ENCODE measurements at places on chromosomes 1 and 21.

DNA sequence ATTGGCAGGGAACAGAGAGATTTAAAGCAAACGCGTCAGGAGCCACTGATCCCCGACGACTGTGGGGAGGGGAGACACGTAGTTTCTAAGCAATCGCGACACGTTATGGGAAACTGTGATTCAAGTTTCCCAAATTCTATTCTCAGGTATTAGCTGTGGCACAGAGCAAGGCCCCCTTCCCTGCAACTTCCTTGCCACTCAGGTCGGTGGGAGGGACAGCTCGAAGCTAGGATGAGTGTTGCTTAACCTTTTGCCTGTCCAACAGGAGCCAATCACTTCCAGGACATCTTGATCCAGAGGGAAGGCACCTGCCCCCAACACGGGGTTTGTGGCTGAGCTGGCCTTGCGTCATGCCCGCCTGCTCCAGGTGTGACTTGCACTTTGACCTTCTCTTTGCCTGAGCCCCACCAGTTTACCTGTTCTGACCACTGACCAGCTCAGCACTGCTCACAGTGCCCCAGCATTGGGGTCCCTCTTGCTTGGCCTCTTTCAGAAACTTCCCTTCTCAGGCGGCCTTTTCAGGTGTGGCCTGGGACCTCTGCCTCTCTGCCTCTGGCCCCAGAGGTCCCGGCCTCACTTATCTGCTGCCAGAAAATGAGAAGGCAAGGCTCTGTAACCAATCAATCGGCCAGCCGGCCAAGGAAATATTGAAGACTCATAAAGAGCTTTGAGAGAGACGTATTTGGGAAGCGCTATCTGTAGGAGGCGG lies 24.6 kb downstream of the TEX35 start:
- no peaks in the 10 kb centered on the region for H3K36me3 ChIP-seq
- no peak overlapping the region for H3K4me3 ChIP-seq
- H3K27ac ChIP-seq = peak overlapping the region; percentile 27
- DNase-seq = peak; percentile 55
- H3K4me1 ChIP-seq = peaks cover 28% of the 10 kb centered on the region

GRCh38 chr1:14141656-14142055 lies 441.7 kb downstream of the PRDM2 start:
- no peaks in the 10 kb centered on the region for H3K27me3 ChIP-seq
- DNase-seq = no peak
- peaks cover 8% of the 10 kb centered on the region for H3K4me1 ChIP-seq
- H3K4me3 ChIP-seq = no peak overlapping the region

GRCh38 chr21:45525910-45526306 lies 16.3 kb downstream of the SLC19A1 start:
- no peaks in the 10 kb centered on the region for H3K36me3 ChIP-seq
- peaks cover 10% of the 10 kb centered on the region for H3K4me1 ChIP-seq
- H3K4me3 ChIP-seq = no peak overlapping the region
- no peaks in the 10 kb centered on the region for H3K27me3 ChIP-seq

DNA sequence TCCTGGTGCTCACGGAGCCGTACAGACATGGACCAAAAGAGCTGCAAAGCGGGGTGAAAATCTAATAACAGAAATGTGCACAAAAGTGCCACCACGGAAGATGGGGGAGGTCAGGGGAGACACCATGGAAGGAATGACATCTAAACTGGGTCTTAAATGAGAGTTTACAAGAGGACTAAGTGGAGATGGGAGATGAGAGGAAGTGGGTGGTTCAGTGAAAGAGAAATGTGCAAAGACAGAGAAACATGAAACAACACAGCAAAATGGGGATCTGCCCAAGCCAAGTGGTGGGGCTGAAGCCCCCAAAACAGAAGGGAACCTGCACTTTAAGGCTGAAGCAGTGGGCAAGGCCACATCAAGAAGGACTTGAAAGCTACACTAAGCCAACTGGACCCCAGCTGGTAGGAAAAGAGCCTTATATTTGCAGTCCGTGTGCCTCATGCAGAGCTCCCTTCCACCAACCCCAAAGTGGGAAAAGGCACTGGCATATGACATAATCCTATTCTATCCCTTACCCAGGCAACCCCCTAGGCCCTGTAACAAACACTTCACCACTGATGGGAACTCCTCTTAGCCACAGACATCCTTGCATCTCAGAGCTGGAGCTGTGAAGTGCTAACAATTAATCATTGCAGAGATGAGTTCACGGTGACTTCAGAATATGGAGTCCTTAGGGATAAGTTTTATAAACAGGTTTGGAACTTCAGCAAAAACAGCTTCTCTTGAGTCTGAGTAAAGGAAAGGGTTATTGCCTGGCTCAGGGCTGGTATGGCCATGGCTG lies 198.6 kb upstream of the EDN2 start:
- no peak overlapping the region for H3K4me3 ChIP-seq
- no peak for DNase-seq
- H3K4me1 ChIP-seq = no peaks in the 10 kb centered on the region
- H3K27me3 ChIP-seq = no peaks in the 10 kb centered on the region
- H3K36me3 ChIP-seq = no peaks in the 10 kb centered on the region

DNA sequence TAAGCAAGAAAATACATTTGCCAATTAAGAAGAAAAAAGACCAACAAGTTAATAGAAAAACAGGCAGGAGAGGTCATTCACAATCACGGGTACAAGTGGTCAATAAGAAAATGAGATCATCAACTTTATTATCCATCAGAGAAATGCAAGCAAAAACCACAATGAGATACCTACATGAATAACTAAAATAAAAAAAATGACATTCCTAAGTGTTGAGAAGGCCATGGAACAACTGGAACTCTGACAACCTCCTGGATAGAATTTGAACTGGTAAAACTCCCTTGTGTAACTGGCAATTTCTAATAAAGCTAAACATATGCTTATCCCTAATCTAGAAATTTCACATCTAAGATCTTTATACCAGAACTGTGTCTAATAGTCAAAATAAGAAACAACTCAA lies 135.4 kb upstream of the BACE2 start:
- H3K27ac ChIP-seq = no peak overlapping the region
- DNase-seq = no peak

Measured in body of pancreas (tissue), 4 donors.